ENCODE measurements at places on chromosomes 1 and 21.
A peak's percentile ranks its signal among the peaks of the same experiment; 100 is the strongest.

DNA sequence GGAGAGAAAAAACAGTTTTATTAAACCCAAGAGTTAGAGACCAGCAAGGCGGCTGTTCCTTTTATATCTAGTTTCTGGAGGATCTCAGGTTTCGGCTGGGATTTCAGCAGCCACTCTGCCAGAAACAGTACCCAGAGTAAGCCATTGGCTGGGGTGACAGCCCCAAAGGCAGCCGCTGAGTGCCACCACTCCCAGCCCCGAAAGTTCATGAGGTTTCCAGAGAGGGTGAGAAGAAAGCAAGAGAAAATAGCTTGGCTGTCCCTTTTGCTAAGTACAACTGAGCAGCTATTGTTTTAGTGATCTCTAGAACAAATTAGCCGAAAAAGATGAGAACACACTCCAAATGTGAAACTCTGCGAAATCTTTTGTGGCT is 1.2 kb downstream of the SH3BGR start:
- H3K27ac ChIP-seq, result no peak overlapping the region
- H3K4me3 ChIP-seq, result no peak overlapping the region
- H3K4me1 ChIP-seq, result peaks cover 16% of the 10 kb centered on the region
- DNase-seq, result no peak

DNA sequence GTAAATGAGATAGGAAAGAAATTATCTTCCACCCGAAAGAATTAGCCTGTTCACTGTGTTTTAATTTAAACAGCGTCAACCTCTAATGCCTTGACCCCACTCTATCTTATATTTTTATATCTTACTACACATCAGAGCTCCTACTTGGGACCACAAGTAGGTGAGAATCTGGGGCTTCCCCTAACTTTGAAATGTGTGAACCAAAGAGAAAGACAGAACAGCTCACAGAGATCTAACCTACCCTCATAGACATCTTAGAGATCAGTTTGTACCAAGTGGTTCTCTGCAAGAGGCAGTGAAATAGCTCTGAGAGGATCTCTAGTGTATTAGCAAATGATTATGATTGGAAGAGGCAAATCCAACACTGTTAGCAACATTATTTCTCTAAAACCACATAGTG is 31.0 kb upstream of the IFI16 start:
- H3K4me3 ChIP-seq, result no peak overlapping the region
- no peak for DNase-seq
- no peak overlapping the region for H3K27ac ChIP-seq
- H3K27me3 ChIP-seq, result no peaks in the 10 kb centered on the region
- no peaks in the 10 kb centered on the region for H3K4me1 ChIP-seq
- H3K36me3 ChIP-seq, result no peaks in the 10 kb centered on the region

- no peak overlapping the region for H3K4me3 ChIP-seq
- no peaks in the 10 kb centered on the region for H3K27me3 ChIP-seq
- H3K27ac ChIP-seq, result no peak overlapping the region
- H3K4me1 ChIP-seq, result no peaks in the 10 kb centered on the region
These were observed 535.8 kb upstream of the DAB1 start for GRCh38 chr1:57959531-57960241.

- H3K36me3 ChIP-seq, result peaks cover 3% of the 10 kb centered on the region
- no peak for DNase-seq
- H3K27me3 ChIP-seq, result peaks cover 20% of the 10 kb centered on the region
- peak overlapping the region; percentile 84 for H3K4me3 ChIP-seq
- H3K27ac ChIP-seq, result no peak overlapping the region
These were observed 768 bp downstream of the EDARADD start for GRCh38 chr1:236394879-236395229.

GRCh38 chr1:223137455-223138085 is 5.5 kb downstream of the TLR5 start:
- H3K4me1 ChIP-seq, result peaks cover 34% of the 10 kb centered on the region
- peak; percentile 30 for DNase-seq
- peaks cover 27% of the 10 kb centered on the region for H3K27me3 ChIP-seq
- H3K4me3 ChIP-seq, result no peak overlapping the region

- no peak for DNase-seq
- H3K36me3 ChIP-seq, result no peaks in the 10 kb centered on the region
- H3K27me3 ChIP-seq, result no peaks in the 10 kb centered on the region
- peaks cover 8% of the 10 kb centered on the region for H3K4me1 ChIP-seq
- H3K27ac ChIP-seq, result no peak overlapping the region
- no peak overlapping the region for H3K4me3 ChIP-seq
These were observed 23.9 kb upstream of the SLC25A34 start for GRCh38 chr1:15712168-15712567.

DNA sequence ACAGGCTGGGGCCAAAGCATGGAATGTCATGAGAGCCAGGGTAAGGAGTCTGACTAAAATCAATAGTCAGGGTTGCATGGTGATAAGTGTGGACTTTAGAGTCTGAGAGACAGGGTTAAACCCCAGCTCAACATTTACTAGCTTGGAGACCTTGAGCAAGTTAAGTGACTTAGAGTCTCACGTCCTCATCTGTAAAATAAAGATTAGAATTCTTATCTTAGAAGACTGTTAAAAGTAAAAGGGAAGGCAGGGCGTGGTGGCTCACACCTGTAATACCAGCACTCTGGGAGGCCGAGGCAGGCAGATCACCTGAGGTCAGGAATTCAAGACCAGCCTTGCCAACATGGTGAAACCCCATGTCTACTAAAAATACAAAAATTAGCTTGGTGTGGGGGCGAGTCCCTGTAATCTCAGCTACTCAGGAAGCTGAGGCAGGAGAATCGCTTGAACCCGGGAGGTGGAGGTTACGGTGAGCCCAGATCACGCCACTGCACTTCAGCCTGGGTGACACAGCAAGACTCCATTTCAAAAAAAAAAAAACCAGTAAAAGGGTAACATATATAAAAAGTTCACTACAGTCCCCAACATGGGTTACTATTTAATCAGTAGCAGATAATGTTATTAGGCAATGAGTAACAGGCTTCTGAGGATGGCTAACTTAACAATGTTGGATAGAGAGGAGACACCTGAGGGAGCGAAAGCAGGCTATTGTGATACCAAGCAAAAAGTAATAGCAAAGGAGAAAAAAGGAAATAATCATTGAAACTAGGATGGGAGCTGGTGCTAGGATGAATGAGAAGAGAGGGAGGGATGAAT is 20.8 kb downstream of the TMCO1 start:
- H3K27ac ChIP-seq, result no peak overlapping the region
- DNase-seq, result no peak
- H3K4me1 ChIP-seq, result no peaks in the 10 kb centered on the region
- H3K36me3 ChIP-seq, result peaks cover 18% of the 10 kb centered on the region
- no peaks in the 10 kb centered on the region for H3K27me3 ChIP-seq

DNA sequence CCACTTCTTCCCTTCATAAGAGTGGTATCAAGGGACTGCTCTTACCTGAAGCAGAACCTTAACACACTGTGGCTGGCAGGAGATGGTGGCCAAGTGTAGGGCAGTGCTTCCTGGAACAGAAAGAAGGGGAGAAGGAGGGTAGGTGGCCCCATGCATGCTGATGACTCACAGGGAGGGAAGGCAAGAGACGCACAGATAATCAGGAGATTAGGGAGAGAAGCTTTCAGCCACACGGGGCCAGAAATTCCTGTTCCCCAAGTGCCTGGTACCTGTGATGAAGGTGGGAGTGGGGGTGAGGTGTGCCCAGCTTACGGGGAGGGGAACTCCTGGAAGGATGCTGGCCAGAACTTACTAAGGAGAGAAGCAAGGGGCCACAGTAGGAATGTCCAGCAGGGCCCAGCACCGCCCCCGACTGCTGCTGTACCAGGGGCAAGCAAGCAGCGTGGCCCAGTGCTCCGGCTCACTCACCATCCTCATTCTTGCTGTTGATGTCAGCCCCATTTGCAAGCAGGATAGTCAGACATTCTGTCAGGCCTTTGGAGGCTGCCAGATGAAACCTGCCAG is 7.7 kb downstream of the ANKRD35 start:
- no peak for DNase-seq
- H3K27ac ChIP-seq, result peak overlapping the region; percentile 7
- no peak overlapping the region for H3K4me3 ChIP-seq
- H3K27me3 ChIP-seq, result peaks cover 14% of the 10 kb centered on the region

DNA sequence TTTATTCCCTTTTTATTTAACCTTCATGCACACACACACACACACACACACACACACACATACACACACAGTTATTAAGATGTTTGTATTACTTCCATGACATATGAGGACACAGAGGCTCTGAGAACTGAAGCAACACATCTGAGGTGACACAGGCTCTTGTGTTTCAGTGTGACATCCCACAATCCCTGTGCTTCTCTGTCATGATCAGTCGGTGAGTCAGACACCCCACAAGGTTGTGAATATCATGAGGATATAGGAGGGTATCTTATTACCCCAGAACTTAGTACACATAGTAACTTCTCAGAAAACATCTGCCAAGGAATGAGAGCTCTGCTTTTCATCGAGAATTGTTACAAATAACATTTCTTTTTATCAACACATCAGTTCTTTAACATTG is 459.3 kb downstream of the PLPP3 start:
- no peaks in the 10 kb centered on the region for H3K36me3 ChIP-seq
- DNase-seq, result no peak
- no peaks in the 10 kb centered on the region for H3K27me3 ChIP-seq
- H3K4me1 ChIP-seq, result no peaks in the 10 kb centered on the region

DNA sequence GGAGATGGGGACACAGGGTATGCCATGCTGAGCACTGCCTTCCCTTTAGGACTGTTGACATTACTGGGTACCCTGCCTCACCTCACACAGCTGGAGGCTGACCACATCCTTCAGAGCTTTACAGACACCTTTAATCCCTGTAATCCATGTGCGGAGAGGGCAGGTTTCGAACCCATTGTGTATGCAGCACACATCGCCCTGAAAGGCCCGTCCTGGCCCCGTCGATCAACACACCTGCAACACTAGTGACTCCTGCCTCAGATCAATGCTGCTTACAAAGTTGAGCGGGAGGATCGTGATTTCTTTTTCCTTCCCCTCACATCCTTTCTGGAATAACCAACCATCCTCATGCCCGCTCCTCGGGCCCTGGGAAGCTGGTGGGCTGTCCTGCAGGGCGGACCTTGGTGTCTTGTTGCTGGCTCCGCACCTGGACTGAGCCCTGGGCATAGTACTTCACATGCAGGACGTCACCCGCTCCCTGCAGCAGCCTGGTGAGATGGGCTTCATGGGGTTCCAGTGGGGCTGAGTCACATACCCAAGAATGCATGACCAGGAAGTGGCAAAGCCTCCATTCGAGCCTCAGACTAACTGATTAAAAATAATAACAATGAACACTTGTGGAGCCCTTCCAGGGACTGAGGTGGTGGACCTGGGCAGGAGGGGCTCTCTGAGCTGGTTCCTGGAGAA is 403.6 kb downstream of the PTPRU start:
- H3K36me3 ChIP-seq, result no peaks in the 10 kb centered on the region
- H3K4me1 ChIP-seq, result peaks cover 19% of the 10 kb centered on the region
- peak overlapping the region; percentile 41 for H3K27ac ChIP-seq
- peak overlapping the region; percentile 53 for H3K4me3 ChIP-seq

- H3K27ac ChIP-seq, result peak overlapping the region; percentile 83
- H3K36me3 ChIP-seq, result no peaks in the 10 kb centered on the region
- peaks cover 17% of the 10 kb centered on the region for H3K4me1 ChIP-seq
- peak overlapping the region; percentile 46 for H3K4me3 ChIP-seq
- DNase-seq, result peak; percentile 76
These were observed 11.2 kb downstream of the TNFRSF1B start for GRCh38 chr1:12177999-12178441.

DNA sequence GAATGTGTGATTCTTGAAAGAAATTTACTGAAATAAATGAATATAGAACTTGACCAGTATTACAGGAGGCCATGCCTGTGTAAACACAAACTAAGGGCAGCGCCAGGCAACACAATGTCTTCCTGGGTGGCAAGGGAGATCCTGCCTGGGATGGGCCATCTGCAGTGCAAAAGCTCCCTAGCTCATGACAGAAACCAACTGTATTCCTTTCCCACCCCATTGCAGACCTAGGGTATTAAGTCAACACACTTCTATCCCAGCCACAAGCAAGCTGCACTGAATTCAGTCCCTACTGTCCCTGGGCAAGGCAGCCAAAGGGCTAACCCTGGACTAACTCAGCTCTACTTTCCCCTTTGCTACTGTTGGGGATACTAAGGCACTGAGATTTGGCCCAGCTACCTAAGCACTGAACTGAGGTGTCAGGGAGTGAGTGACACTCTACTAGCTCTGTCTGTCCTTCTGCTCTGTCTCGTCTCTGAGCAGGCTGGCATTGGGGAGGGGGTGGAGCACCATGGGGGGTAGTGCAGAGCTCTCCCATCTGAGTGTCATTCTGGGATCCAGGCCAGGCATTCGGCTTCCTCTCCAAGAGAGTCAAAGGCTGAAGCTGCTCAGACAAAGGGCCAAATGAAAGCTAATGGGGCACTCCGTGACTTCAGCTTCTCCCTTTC is 2.5 kb downstream of the INKA2 start:
- H3K4me3 ChIP-seq, result no peak overlapping the region
- no peaks in the 10 kb centered on the region for H3K36me3 ChIP-seq
- no peaks in the 10 kb centered on the region for H3K27me3 ChIP-seq

DNA sequence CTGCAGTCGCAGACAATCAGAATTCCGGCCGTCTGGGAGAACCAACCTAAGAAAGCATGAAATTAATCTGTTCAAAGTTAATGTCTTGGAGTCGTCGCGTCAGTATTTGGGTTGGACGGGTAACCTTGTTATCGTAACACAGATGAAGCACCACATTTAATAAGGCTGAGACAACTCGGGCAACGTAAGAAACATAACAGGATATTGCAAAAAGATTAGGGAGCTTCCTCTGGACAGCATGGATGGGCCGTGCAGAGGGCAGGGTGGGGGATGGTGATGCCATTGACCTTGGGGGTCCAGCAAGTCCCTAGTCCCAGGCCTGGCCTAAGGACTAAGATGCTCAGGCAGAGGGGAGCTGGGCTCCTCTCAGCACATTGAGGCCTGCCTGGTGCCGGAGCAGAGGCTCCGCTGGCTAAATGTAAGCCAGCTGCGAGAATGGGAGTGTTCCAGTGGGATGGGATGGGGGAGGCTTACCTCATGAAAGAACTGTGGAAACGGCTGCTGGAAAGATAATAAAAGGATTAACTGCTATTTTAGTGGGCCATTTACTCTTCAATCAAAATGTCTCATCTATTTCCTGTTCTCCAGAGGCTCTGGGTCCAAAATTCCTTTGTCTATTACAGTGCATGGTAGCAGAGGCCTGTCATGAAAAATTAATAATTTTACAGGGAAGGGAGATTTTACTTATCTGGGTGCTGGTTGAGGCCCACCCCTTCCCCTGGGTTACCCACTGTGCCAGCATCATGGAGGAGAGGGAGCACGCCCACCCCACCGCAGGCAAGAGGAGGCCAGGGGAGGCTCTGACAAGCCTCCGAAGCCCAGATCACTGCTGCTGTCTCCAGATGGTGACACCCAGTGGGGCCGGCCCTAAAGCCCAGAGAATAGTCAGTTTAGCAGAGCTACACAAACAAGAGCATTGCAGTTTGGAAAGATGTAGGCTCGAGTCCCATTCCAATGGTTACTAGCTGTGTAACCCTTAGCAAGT is 131.6 kb downstream of the DMRTB1 start:
- no peak for DNase-seq
- no peaks in the 10 kb centered on the region for H3K4me1 ChIP-seq
- H3K27me3 ChIP-seq, result peaks cover 21% of the 10 kb centered on the region
- H3K36me3 ChIP-seq, result no peaks in the 10 kb centered on the region
- H3K4me3 ChIP-seq, result no peak overlapping the region
- H3K27ac ChIP-seq, result no peak overlapping the region

- H3K27me3 ChIP-seq, result no peaks in the 10 kb centered on the region
- H3K4me3 ChIP-seq, result peak overlapping the region; percentile 33
- H3K36me3 ChIP-seq, result peaks cover 41% of the 10 kb centered on the region
- peaks cover 98% of the 10 kb centered on the region for H3K4me1 ChIP-seq
- H3K27ac ChIP-seq, result peak overlapping the region; percentile 75
- DNase-seq, result peak; percentile 61
These were observed 17.7 kb upstream of the A3GALT2 start for GRCh38 chr1:33338440-33339211.

Data from HFFc6 (cell line).